ENCODE measurements at places on chromosomes 5 and 9. TPM values are rescaled to one million over a fixed set of nuclear protein-coding genes. Genes with fewer than 3 reads are reported as not detected.

Gene PCDHB10
- 0.06 TPM for total RNA-seq

Gene MSX2
- 4.9 TPM for total RNA-seq

Gene IFNA21
- not detected for total RNA-seq

Gene TMEM215
- 0.02 TPM for total RNA-seq

Gene GMCL2
- not detected for total RNA-seq
